ENCODE measurements at places on chromosomes 4 and X.
A peak's percentile ranks its signal among the peaks of the same experiment; 100 is the strongest.

DNA sequence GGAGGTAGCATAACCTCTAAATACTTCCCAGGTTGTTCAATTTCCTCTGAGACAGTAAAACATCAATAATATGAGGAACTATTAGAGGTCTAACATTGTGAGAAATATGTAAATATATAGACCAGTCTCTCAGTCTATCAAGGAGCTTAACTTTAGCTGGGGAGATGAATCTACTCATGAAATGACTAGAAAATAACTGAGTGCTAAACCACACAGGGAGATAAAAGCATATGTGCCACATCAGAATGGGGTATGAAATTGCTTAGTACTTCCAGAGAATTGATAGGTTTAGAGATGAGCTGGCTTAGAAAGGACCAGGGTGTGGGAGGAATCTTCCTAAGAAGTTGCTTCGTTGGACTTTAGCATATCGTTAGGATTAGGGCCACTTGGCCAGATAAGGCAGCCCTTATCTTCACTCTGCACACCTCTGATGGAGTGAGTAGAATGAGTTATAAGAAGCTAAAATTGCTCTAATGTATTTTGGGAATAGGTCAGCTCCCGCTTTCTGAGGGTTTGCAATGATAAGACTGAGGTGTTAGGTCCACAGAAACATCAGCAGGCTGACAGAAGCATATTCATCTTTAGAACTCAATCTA is 299.2 kb downstream of the UNC5C start:
- no peak for DNase-seq

GRCh38 chr4:10239982-10240654 is 123.5 kb upstream of the WDR1 start:
- DNase-seq, result no peak

GRCh38 chr4:143294710-143295275 is 41.9 kb upstream of the GAB1 start:
- DNase-seq, result no peak

DNA sequence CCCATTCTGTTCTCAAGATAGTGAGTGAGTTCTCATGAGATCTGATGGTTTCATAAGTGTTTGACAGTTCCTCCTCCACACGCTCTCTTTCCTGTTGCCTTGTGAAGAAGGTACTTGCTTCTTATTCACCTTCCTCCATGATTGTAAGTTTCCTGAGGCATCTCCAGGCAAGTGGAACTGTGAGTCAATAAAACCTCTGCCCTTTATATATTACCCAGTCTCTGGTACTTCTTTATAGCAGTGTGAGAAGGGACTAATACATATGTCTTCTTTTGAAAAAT is 58.4 kb downstream of the CFAP299 start:
- DNase-seq, result no peak

GRCh38 chr4:110950731-110951130 is 327.9 kb upstream of the PITX2 start:
- DNase-seq, result no peak

DNA sequence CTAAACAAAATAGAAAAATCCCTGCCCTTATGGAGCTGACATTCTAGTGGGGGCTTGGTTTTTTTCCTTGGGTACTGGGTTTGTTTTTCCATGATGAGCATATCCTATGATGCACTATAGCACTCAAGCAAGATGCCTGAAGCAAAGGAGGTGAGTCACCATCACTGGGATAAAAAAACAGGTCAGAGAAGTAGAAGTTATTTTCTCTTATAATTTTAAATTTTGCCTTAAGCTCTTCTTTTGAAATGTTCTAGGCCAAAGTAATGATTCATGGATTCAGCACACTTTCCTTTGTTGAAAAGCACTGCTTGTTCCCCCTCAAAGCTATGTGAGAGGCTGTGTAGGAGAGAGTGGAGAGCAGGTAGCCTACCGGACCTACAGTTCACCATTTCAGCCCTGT is 15.2 kb upstream of the CXCL2 start:
- no peak for DNase-seq

DNA sequence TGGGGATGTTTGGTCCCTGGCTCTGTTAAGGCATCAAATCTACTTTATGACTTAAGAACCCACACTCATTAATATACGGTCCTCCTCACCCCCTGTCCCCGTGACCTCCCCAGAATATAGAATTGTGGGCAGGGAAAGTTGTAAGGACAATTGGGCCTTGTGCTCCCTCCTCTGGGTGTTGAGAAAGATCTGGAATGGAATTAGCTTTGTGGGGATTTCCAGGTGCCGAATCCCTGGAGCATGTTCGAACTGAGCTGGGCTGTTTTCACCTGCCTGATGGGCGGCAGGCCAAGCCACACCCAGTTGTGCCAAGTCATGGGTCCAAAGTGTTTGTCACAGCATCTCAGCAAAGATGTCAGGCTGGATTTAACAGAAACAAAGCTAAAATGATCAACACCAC is 349.3 kb upstream of the KLF3 start:
- DNase-seq, result no peak

GRCh38 chr4:155696226-155696625 is 29.6 kb downstream of the GUCY1A1 start:
- no peak for DNase-seq

DNA sequence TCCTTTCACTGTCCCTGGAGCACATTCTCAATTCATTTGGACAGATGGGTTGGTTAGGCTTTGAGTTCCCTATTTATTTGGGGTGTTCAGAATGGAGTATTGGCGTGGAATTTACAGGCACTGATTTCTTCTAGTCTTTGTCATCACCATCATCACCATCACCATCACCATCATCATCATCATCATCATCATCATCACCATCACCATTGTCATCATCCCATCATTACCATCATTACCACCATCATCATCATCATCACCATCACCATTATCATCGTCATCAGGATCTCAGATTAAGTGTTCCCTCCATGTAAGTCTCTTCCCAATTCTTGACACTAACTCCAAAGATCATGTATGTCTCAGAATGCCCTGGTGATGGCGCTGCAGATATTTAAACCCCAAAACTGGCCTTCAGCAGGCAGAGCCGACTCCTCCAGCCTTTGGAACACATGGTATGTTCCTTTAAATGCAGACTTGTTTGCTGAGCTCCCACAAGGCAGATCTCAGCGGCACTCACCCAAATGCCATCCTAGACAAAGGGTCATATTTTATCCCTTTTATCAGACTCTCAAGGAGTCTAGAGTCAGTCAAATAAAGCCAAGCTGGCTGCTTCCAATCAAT is 19.8 kb upstream of the FAM9A start:
- no peak for DNase-seq

DNA sequence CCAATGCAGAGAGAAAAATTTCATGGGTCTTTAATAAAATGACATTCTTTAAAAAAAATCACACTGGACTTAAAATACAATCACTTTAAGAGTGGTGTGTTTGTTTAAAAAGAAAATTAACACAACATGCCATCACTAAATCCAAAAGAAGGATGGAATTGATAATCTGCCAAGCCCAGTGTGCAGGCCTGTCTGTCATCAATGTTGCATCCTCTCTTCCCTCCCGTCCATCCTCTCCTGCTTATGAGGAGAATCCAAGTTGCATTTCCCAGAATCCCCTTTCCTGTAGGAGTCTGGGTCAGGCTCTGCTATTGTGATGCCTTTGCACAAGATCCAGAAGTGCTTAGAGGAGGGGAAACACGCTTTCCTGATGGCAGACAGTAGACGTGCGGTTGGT is 169.4 kb downstream of the MID1 start:
- no peak for DNase-seq

DNA sequence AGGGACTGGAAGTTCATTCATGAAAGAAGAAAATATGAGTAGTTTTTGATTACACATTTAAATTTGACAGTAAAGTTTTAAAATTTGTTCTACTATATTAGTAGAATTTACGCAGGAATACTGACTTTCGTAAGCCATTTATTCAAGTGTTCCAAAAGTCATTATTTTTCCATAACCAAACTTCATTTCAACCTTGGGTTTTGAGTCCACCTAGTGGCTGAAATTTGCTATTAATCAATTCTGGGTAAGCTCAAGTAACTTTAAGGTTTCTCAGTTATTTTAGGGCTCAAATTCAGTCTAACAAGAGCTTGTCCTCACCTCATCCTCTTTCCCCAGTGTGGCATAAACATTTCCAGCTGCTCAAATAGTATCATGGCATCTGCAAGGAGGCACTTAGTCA is 175.4 kb downstream of the SH3BGRL start:
- no peak for DNase-seq

GRCh38 chr4:20538905-20539304 is 161.4 kb upstream of the PACRGL start:
- DNase-seq, result no peak

DNA sequence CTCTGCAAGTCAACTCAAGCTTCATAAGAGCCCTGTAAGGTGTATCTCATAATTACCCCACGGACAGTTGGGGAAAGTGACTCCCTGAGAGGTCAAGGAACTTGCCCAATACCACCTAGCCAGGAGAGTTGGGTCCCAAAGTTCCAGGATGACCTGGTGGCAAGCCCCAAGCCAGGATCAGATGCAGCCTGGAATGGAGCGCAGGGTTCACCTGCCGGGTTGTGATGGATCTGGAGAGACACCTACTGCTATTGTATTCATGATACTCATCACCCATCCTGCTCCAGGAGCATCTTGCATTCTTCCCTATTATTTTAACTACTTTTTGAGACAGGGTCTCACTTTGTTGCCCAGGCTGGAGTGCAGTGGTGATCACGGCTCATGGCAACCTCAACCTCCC is 36.1 kb downstream of the ZBTB49 start:
- no peak for DNase-seq

DNA sequence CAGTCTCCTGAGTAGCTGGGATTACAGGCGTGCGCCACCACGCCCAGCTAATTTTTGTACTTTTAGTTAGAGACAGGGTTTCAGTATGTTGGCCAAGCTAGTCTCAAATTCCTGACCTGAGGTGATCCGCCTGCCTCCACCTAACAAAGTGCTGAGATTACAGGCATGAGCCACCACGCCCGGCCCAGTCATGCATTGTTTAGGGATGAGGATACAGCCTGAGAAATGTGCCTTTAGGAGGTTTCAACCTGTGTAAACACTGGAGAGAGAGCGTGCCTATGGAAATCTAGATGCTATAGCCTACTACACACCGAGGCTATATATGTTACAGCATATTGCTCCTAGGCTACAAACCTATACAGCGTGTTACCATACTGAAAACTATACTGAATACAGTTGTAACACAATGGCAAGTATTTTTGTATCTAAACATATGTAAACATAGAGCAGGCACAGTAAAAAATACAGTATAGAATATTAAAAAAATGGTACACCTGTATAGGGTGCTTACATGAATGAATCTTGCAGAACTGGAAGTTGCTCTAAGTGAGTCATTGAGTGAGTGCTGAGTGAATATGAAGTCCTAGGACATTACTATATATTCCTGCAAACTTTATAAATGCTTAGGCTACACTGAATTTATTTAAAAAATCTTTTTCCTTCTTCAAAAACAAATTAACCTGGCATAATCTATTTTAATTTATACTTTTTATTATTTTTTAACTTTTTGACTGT is 588.2 kb upstream of the ADGRL3 start:
- no peak for DNase-seq

- DNase-seq, result no peak
Observed at GRCh38 chr4:89105726-89106125, 5.6 kb upstream of the TIGD2 start.

DNA sequence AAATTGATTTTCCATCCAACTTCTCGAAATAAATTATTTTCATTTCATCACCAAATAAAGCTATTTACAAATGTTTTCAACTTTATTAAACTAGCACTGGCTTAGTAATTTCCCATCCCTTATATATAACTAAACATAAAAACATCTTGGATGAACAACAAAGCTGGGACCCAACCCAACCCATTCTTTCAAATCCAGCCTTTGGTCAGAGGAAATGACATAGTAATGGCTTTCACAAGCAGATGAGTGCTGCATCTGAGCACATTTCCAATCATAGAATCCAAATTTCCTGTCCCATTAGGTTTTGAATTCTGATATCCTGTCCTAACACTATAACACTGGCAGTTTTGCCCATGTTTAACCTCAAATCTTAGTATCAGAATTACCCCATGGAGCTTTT is 7.9 kb upstream of the EMCN start:
- no peak for DNase-seq

- no peak for DNase-seq
Observed at GRCh38 chr4:103201253-103201652, 3.1 kb upstream of the CENPE start.

GRCh38 chrX:8627796-8628195 is 104.1 kb downstream of the ANOS1 start:
- no peak for DNase-seq

GRCh38 chr4:184756399-184756798 is 22.5 kb upstream of the CENPU start:
- peak; percentile 46 for DNase-seq

DNA sequence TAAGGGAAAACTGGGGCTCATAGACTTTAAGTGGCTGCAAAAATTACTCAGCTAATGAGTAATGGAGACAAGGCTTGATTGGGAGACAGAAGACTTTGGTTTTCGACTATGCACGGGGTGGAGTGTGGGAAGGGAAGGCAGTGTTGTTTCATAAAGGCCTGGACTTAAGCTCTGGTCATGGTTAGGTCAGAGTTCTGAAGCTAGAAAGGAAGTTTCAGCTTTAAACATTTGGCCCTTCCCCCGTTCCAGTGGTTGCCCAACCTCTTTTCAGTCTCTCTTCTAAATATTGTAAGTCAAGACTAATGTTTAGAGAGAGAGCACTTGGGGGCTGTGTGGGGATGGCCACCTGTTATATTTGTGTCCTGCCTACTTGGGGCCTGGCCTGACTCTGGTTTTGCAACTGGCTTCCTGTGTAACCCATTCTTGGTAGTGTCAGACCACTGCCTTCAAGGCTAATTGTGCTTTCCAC is 21.0 kb downstream of the MSN start:
- no peak for DNase-seq

DNA sequence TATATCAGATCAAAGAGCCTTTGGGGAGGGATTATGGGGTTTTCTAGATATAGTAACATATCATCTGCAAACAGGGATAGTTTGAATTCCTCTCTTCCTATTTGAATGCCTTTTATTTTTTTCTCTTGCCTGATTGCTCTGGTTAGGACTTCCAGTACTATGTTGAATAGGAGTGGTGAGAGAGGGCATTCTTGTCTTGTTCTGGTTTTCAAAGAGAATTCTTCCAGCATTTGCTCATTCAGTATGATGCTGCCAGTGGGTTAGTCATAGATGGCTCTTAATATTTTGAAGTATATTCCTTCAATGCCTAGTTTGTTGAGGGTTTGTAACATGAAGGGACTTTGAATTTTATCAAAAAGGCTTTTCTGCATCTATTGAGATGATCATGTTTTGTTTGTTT is 25.6 kb upstream of the ABCB7 start:
- DNase-seq, result no peak

- no peak for DNase-seq
Observed at GRCh38 chr4:173426064-173426463, 27.1 kb upstream of the SCRG1 start.

DNA sequence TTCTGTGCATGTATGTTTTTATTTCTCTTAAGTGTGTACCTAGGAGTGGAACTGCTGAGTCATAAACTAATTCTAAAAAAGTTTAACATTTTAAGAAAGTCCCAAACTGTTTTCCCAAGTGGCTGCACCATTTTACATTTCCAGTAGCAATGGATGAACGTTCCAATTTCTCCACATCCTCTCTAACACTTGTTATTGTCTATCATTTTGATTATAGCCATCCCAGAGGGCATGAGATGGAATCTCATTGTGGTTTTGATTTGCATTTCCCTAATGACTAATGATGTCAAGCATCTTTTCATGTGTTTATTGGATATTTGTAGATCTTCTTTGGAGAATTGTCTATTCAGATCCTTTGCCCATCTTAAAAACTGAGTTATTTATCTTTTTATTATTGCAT is 82.5 kb downstream of the PPEF1 start:
- DNase-seq, result no peak

- DNase-seq, result peak; percentile 60
Observed at GRCh38 chr4:54085284-54085683, 14.7 kb upstream of the GSX2 start.

GRCh38 chrX:10474510-10474909 is 145.9 kb downstream of the MID1 start:
- no peak for DNase-seq
